ACHN (cell line): ENCODE measurements at places on chromosomes 7 and 10.

- no peak for DNase-seq
Measured at GRCh38 chr7:132221356-132221755, 354.9 kb downstream of the PLXNA4 start.

DNA sequence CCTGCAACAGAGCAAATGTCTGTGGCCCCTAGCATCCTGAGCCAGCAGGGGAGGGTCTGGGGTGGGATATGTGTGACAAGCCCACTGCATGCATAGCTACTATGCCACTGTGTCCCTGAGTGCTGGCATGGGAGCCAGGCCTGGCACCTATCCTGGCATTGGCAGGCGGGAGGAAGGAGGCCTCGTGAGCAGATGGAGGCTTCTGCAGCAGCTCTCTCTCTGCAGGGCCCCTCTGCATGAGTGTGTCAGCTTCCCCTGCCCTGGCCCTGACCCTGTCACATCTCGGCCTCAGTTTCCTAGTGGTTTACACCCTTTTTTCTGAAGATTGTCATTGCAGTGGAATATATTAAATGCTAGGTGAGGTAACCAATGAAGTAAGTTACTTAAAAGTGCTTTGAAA lies 13.1 kb upstream of the IMPDH1 start:
- no peak for DNase-seq

- DNase-seq: no peak
Measured at GRCh38 chr10:48324580-48324979, 18.1 kb downstream of the MAPK8 start.

DNA sequence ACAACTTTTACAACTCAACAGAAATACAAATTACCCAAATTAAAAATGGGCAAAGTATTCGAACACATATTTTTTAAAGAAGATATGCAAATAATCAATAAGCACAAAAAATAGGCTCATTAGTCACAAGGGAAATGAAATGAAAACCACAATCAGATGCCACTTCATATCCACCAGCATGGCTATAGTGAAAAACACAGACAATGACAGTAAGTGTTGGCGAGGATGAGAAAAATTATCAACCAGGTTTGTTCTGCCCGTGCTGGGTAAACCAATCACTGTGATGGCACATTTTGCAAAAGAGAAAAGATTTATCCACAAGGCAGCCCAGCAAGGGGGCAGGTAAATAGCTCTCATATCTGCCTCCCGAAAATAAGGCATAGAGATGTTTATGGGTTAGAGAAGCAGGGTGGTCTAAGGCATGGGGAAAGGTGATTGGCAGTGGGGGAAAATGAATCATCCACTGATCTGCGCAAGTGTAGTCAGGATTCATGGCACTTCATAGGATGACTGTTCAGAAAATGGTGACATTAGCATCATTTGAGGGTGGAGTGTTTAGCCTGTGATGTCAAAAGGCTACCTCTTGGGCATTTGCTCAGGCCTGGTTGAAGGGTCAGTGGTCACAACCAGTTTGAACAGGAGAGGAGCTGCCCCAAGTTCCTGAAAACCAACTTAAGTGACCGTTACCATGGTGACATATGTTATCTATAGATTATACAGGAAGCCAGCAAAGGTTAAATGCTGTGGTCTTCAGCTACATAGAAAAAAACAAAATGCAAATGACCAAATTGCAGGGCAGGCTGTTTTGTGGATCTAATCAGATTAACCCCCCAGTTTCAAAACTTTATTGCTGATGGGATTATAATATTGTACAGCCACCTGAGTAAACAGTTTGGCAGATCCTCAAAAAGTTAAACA lies 8.0 kb upstream of the CFAP70 start:
- DNase-seq: no peak

DNA sequence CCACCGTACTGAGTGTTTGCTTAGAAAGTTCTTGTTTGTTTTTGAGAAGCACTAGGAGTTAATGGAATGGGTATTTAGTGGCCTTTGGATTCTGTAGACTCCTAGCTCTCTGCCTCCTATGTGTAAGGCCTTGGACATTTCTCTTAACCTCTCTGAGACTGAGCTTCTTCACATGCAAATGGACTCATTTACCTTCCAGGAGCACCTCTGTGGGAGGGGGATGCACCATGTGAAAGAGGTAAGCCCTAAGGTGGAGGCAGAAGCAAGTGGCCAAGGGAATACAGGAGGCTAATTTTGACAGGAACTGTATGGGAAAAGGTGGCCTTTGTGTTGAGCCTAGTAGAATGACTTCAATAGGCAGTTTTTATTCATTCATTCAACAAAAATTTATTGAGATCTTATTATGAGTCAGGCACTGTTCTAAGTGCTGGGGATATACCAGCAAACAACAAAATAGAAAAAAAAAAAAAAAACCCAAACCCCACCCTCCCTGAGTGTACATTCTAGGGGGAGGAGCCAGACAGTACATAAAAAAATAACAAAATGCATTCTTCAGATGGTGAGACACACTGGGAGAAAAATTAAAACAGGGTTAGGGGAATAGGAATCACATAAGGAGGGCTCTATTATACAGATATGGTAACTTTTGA lies 9.2 kb upstream of the EPHA1 start:
- no peak for DNase-seq

DNA sequence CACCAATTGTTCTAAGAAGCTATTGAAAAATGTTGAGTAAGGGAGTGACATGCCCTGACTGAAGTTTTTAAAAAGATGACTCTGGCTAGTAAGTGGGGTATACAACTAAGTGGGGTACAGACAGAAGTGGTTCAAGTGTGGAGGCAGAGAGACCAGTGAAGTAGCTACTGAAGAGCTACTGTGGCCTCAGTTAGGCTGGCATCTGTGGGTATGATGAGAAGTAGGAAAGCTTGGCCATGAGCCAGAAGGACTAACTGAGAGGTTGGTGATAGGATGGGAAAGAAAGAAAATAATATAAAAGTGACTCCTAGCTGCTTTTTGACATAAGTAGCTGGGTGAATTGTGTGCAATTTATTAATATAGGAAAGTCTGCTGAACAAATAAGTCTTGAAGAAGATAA lies 176.6 kb downstream of the SEMA3D start:
- no peak for DNase-seq

DNA sequence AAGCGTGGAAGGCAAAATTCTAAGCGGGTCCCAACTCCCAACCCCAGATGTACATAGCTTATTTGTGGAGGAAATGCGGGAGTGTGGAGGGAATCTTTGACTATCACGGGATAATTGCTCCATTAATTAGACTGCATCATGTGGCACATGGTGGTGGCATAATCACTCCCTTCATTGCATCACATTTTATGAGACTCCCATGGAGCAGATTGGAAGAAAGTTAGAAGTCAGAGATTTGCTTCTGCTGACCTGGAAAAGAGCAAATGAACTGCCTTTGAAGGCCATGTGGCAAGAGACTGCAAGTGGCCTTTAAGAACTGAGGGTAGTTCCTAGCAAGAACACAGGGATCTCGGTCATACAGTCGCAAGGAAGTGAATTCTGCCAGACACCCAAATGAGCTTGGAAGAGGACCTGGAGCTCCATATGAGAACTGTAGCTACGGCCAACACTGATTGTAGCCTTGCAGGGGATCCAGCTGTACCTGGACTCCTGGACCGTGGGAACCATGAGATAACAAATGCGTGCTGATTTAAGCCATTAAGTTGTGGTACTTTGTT lies 37.1 kb upstream of the ITGB1 start:
- no peak for DNase-seq

DNA sequence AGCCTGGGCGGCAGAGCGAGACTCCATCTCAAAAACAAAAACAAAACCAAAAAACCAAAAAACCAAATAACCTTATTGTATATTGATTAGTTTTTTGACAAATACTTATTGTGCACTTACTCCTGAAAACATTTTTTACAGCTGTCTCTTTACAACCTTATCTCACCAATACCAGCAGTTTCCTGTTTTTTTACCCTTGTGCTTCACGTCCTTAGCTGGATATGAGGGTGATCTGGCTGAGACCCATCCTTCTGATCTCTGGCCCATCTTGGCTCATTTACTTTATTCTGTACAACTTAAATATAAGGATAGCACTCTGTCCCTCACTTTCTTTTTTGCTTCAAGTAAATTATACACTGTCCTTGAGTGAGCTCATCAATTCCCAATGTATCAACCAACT lies 104.6 kb upstream of the DNAJB12 start:
- DNase-seq: no peak

DNA sequence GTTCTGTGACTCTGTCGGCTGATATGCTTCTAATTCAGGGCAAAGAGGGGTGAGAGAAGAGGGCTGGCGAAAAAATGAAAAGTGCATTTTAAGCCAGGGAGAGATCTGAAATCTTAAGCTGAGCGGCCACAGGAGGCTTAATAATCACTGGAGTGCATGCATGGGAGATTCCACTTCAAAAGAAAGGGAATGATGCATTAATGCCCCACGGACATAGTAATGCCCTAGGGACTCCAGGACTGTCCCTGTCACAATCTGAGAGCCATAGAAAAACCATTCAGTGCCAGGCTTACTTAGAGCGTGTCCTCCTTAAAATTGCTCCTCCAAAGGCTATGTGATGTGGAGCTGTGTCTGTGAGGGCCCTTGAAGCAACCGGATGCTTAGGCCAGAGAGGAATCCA lies 75.1 kb downstream of the NHLRC2 start:
- DNase-seq: no peak
